ENCODE measurements at places on chromosomes 7 and 10. TPM values are rescaled to one million over a fixed set of nuclear protein-coding genes. Genes with fewer than 3 reads are reported as not detected.

- DNase-seq = no peak
Measured at GRCh38 chr10:71740069-71740653, 20.6 kb upstream of the C10orf105 start.

GRCh38 chr10:71094712-71095390 lies 117.5 kb upstream of the UNC5B start:
- DNase-seq = no peak

DNA sequence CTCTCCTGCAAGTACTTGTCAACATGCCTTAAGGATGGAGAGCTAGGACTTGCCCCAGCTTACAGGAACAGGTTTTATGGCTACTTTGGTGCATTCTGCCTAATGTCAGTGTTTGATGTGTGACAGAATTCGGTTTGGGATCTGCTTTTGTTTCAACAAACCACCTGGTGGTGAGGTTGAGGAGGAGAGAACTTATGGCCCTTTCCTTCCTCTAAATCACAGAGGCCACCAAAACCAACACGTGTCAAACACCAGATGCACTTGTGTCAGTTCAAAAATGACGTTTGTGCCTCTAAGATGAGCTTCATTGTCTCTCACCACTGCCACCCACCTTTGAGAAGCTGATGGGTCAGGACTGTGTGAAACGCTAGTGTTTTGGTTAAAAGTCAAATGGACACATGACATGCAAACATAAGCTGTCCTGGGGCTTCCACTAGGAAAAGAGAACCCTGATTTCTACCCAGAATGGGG lies 83.9 kb downstream of the OSBPL3 start:
- no peak for DNase-seq

DNA sequence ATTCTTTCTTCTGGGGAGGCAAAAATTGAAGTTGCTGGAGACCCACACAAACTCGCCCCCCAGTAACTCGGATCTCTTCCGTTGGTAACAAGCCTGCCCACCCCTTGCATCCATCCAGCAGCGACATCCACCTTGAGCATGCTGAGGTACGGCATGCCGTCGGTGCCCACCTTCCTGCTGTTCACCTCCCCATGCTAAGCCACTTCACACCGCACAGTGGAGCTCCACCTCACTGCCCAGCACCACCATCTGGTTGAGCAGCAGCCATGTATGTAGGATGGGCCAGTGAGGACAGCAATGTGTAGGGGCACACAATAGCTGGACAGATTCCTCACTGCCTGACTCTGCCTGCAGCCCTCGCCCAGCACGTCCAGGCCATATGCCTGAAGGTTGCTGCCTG lies 138.1 kb upstream of the ZNF92 start:
- no peak for DNase-seq

DNA sequence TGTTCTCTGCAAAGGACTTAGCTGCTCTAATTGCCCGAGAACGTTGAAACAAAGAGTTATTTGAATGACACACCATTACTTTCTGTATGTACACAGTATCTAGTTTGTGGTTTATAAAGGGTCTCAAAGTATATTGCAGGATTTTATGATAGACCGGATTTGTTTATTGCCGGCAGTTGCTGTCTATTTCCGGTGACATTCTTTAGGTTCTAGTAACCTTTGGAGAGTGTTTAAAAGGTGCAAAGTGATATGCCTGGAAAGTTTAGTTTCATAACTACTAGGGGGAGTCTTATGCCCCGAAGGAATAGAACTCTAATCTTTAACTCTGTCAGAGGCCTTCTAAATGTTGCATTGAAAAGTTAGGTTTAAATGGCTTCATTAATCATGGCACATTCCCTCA lies 63.8 kb downstream of the PAPSS2 start:
- DNase-seq = no peak

DNA sequence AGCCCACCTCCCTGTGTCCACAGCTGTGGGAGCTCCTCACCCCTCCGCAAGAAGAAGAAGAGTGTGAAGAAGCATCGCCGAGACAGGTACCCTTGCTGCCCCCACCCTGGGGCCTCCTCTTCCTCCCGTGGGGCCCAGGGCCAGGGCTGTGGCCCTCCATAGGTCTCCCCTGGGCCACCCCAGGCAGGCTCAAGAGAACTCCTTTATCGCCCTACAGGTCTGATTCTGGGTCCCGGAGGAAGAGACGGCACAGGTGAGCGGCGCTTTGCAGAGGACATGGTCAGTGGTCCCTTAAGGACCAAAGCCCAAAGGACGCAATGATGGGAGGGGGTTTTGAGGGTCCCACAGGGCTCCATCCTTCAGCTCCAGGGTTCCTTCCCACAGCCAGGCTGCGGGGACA lies 41.1 kb upstream of the HSPB1 start:
- no peak for DNase-seq

DNA sequence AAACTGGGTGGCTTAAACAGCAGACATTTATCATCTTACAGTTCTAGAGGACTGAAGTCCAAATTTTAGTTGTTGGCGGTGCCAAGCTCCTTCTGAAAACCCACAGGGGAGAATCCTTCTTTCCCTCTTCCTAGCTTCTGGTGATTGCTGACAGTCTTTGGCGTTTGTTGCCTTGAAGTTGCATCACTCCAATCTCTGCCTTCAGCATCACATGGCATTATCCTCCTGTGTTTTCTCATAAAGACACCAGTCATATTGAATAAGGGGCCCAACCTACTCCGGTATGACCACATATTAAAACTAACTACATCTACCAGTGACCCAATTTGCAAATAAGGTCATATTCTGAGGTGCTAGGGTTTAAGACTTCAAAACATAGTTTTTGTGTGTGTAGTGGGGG lies 472.1 kb upstream of the IGFBP3 start:
- DNase-seq = no peak

The NRAP gene
- not detected for total RNA-seq

The SKIDA1 gene
- total RNA-seq = 1.2 TPM

The ABCB1 gene
- total RNA-seq = 181 TPM

The PIK3AP1 gene
- total RNA-seq = 68.2 TPM
